Chondrocyte (in vitro differentiated cells): ENCODE measurements at places on chromosomes 12 and 14. TPM values are rescaled to one million over a fixed set of nuclear protein-coding genes. Genes with fewer than 3 reads are reported as not detected.

- no peak overlapping the region for H3K27ac ChIP-seq
- no peaks in the 10 kb centered on the region for H3K4me1 ChIP-seq
- H3K4me3 ChIP-seq = no peak overlapping the region
Measured at GRCh38 chr12:67759829-67760228, 111.3 kb downstream of the DYRK2 start.

The PRIMA1 gene
- total RNA-seq = not detected in 3 replicates

- H3K4me3 ChIP-seq = peak overlapping the region; percentile 75
- DNase-seq = peak; percentile 44
- peak overlapping the region; percentile 72 for H3K27ac ChIP-seq
- H3K27me3 ChIP-seq = no peaks in the 10 kb centered on the region
Measured at GRCh38 chr14:102779574-102780315, 2.5 kb downstream of the TRAF3 start.

GRCh38 chr14:70701610-70702009 lies 59.9 kb downstream of the TTC9 start:
- no peaks in the 10 kb centered on the region for H3K36me3 ChIP-seq
- DNase-seq = no peak
- peaks cover 30% of the 10 kb centered on the region for H3K27me3 ChIP-seq
- no peak overlapping the region for H3K27ac ChIP-seq

GRCh38 chr12:52127683-52128450 lies 48.4 kb downstream of the SMIM41 start:
- H3K4me1 ChIP-seq = peaks cover 13% of the 10 kb centered on the region
- no peaks in the 10 kb centered on the region for H3K36me3 ChIP-seq
- DNase-seq = no peak
- no peak overlapping the region for H3K27ac ChIP-seq
- no peaks in the 10 kb centered on the region for H3K27me3 ChIP-seq
- H3K4me3 ChIP-seq = no peak overlapping the region
